ENCODE measurements at places on chromosomes 3 and 15.

DNA sequence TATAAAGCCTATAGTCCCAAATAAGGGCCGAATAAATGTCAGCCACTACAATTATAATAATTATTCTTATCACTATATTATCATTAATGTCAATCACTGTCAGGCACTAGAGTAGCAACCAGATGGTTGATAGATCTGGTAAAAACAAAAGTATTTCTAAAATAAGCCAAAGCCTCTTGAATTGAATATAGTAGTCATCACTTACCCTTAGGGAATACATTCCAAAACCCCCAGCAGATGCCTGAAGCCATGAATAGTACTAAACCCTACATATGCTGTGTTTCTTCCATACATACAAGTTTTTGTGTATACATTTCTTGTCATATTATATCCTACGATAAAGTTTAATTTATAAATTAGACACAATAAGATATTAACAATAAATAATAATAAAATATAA is 59.1 kb downstream of the LRRC3B start:
- DNase-seq: no peak

GRCh38 chr3:126548556-126549466 is 9.9 kb downstream of the C3orf22 start:
- DNase-seq: no peak

- no peak for DNase-seq
Measured at GRCh38 chr3:71184252-71184651, 399.3 kb downstream of the FOXP1 start.

DNA sequence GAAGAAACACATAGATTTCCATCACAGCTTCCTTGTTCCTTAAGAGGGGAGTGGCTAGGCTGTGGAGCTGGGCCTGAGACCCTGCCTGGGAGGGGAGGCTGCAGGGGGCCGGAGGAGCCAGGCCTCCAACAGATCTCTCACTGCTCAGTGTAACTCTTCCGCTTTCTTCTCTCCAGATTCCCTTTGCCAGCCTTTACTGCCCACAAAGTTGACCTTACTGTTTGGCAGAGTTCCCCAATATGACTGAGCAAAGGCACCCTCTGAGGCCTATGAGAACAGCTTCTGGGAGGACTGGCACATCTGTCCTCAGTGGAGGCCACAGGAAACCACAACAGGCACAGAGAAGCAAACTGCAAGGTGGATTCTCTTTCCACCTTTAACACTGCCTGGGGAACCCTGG is 38.1 kb downstream of the SLCO2A1 start:
- DNase-seq: no peak

Data from GM12892 (cell line).